CD8-positive, alpha-beta memory T cell (primary cell): ENCODE measurements at places on chromosomes 7 and 10. TPM values are rescaled to one million over a fixed set of nuclear protein-coding genes. Genes with fewer than 3 reads are reported as not detected.

GRCh38 chr10:101718690-101719275 is 23.8 kb upstream of the FBXW4 start:
- DNase-seq = no peak

GRCh38 chr10:122261584-122261983 is 9.5 kb upstream of the BTBD16 start:
- DNase-seq = no peak

- DNase-seq = peak; percentile 43
Measured at GRCh38 chr7:139618482-139619366, 95.2 kb downstream of the CLEC2L start.

LIPM gene
- total RNA-seq = not detected

SLC18A3 gene
- not detected for total RNA-seq

MDFIC gene
- total RNA-seq = 131 TPM
